Bronchial epithelial cell (primary cell): ENCODE measurements at places on chromosomes 2 and 18. TPM values are rescaled to one million over a fixed set of nuclear protein-coding genes. Genes with fewer than 3 reads are reported as not detected.

- DNase-seq, result no peak
These were observed 60.4 kb upstream of the ZNF397 start for GRCh38 chr18:35180455-35180854.

DNA sequence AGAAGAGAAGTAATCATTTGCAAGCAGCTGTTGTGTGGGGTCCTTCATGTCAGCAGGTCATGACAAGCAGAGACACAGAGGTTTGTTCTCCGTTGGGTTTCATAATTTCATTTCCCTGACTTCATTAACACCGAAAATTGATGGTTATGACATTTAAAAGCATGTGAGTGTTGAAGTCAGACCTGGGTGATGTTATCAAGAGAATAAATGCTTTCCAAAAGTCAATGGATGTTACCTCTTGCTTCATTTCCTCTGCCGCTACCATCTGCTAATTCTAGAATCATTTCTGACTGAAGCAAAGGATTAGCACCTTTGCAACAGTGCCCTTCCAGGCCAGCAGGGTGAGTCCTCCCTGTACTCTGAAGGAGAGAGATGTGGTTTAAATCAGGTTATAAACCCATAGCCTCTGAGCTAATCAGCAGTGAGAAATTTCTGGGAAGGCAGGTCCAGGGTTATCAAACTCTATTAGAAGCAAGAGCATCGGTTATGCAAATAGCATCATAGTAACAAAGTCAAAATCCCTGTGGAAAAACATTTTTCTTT lies 446.2 kb downstream of the PIK3C3 start:
- no peak for DNase-seq

DNA sequence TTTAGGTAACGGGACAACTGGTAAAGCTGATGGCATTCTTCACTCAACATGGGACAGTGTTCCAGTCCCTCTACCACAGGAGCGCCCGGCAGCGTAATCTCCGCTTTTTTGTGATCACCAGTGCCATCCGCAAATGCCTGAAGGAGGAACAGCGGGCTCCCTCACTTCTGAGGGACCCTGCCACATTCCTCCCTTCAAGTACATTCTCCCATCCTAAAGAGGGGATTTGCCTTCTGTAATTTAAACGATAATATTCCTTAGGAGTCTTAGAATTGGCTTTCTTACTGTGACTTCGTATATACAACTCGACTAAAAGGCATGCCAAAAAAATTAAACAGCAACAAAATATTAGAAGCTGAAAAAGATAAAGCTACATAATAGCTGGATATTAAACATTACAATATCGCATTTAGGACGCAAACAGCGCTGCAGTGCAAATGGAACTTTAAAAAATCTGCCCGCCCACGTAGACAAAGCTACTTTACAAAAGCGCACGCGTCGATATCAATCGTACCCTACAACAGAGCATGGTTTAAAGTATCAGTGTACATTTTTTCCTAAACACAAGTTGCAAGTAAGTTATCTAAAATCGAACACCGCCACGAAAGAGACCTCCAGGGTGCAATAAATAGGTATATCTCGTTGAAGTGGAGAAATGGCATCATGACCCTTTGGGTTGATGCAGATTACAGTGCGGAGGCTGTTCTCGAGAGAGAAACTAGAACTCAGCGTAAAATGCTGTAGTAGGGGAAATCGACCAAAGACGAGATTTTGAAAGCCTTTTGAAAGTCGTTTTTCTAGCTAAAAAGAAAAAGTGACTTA lies 2.3 kb upstream of the VSNL1 start:
- DNase-seq, result peak; percentile 53

CHRNA1 gene
- not detected in 2 replicates for total RNA-seq
